ENCODE measurements at places on chromosomes 2 and 18.

GRCh38 chr2:37637985-37638384, 33.5 kb downstream of the CDC42EP3 start:
- no peak for DNase-seq

- DNase-seq, result no peak
Measured at GRCh38 chr2:20129331-20130159, 78.1 kb upstream of the LAPTM4A start.

- DNase-seq, result no peak
Measured at GRCh38 chr2:222608081-222608480, 47.8 kb downstream of the FARSB start.

- DNase-seq, result no peak
Measured at GRCh38 chr2:43642363-43642762, 5.3 kb downstream of the PLEKHH2 start.

DNA sequence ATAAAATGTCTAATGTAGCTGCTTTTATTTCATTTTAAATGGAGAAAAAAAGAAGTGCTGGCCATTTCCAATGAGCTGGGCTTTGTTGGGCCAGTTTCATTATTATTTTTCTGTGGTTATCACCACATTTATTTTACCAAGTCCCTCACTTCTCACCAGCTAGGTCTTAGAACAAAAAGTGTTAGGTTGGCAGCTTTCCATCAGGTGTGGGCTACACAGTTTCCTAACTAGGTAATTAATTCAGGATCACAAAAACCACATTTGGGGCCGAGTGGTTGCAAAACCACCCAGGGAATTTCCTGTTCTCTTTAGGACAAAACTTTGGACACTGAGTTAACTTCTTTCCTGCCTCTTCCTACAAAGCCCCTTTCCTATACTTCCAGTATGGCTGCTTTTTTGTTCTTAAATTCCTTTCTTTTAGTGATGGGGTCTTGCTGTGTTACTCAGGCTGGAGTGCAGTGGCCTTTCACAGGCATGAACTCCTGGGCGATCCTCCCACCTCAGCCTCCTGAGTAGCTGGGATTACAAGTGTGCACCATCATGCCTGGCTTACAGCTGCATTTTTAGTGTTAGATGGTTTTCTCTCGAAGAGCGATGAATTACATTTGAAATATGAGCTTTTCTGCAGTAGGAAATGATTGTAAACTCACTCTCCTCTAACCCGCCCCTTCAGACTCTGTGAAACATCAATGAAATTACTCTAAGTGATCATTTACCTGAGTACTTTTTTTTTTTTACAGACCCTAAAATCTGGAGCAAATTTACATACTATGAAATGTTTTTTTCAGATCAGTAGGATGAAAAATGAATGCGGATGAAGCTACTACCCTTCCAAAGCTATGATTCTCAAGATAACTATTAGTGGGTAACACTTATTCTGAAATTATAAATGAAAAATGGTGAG, 2.6 kb upstream of the ZFP36L2 start:
- DNase-seq, result no peak

GRCh38 chr2:9765611-9766531, 77.4 kb upstream of the TAF1B start:
- DNase-seq, result no peak

GRCh38 chr2:31108561-31109286, 29.5 kb downstream of the GALNT14 start:
- no peak for DNase-seq

GRCh38 chr2:71706121-71706520, 252.8 kb downstream of the DYSF start:
- DNase-seq, result no peak

- no peak for DNase-seq
Measured at GRCh38 chr2:223856584-223856983, 19.2 kb upstream of the AP1S3 start.

DNA sequence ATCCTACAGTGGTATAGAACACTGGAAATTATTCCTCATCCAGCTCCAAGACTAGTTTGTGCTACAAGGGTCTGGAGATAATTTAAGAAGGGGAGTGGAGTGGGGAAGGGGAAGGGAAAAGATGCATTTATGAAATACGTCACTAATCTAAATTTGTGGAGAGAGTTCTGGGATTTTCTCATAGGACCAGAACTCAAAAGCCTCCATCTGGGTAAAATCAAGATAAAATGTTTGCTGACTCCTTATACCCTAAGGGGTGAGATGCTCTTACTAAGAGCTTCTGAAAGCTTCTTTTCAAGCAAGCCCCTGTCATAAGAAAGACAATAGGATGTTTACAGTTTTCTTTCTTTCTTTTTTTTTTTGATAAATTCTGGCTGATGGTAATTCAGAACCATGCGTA, 88.5 kb upstream of the RBMS1 start:
- DNase-seq, result no peak

GRCh38 chr18:38996056-38996455, 1430.5 kb upstream of the CELF4 start:
- DNase-seq, result no peak

DNA sequence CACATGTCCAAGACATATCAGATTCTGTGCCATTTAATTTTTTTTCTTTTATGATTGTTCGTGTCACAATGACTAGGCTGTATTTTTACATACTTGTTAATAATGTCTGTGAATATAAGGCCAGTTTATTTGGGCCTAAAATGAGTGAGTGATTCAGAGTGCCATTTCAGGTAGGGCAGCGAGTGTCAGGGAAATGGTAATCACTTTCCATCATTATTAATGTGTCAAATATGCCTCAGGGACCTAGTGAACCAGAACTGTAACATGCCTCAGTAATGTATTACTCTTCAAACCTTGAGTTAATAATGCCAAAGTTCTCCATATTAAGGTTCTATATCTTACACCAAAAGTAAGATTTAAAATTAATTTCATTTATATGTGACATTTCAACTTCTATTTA, 8.6 kb downstream of the FAM171B start:
- no peak for DNase-seq

DNA sequence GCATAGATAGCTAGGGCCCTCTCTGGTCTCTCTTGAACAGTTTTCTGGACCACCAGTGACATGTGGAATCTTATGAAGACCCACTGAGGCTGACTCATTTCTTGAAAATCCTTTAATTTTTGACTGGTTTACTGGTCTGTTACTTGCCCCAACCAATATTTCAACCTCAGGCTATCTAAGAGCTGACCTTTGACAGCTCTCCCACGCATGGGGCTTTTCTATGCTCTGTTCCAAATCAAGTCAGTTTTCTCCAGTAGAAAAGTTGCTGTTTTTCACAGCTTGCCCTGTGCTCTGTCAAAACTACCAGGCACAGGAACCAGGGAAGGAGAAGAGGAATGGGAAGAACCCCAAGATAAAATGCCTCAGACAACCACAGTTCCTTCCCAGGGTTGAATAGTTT, 46.0 kb upstream of the MTIF2 start:
- DNase-seq, result no peak

- DNase-seq, result no peak
Measured at GRCh38 chr2:204583773-204584172, 38.5 kb downstream of the PARD3B start.

- no peak for DNase-seq
Measured at GRCh38 chr2:180599804-180600203, 380.6 kb upstream of the UBE2E3 start.

Data from left renal cortex interstitium (tissue), 4 donors.